Inflammatory macrophage treated with lipopolysaccharide for 4 hours (primary cell): ENCODE measurements at places on chromosomes 4 and X.

- no peak for DNase-seq
Observed at GRCh38 chr4:24179201-24179840, 289.5 kb upstream of the PPARGC1A start.

DNA sequence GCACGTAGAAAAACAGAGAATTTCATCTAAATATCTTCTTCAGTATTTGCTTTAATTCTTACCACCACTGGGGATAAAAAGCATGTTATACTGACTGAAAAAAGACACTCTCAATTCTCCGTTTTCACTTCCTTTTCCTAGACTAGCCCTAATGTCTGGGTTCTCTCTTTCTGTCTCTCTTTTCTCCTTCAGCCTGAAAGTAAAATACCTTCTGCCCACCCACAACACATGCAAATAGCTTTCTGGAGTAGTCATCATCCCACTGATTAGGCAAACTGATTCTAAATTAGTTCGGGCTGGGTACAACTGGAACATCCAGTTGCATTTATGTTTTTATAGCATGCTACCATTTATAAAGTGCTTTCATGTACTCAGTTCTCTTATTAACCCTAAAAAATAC is 142.4 kb upstream of the ANKRD50 start:
- DNase-seq, result no peak

- peak; percentile 16 for DNase-seq
Observed at GRCh38 chr4:6753103-6753560, 29.4 kb upstream of the KIAA0232 start.

- DNase-seq, result peak; percentile 70
Observed at GRCh38 chrX:12978205-12979025, 3.5 kb downstream of the TMSB4X start.

GRCh38 chr4:105208561-105208960 is 61.9 kb downstream of the TET2 start:
- DNase-seq, result no peak

DNA sequence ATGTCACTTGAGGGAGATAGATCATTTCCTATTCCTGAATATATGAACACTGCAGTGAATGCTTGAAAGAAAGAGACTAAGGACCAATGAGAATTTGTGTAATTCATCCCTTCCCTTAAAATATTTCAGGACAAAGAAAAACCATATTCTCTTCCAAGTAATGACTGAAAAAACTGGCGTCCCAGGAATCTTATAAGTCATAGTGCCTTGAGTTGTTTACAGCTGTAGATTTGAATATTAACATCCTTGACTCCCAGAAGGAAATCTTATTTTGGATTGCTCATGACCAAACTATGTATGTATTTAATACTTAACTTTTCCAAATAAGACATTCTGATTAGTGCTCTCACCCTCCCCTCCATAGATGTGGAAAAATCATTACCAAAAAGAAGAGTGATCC is 55.5 kb downstream of the CLDN22 start:
- no peak for DNase-seq

DNA sequence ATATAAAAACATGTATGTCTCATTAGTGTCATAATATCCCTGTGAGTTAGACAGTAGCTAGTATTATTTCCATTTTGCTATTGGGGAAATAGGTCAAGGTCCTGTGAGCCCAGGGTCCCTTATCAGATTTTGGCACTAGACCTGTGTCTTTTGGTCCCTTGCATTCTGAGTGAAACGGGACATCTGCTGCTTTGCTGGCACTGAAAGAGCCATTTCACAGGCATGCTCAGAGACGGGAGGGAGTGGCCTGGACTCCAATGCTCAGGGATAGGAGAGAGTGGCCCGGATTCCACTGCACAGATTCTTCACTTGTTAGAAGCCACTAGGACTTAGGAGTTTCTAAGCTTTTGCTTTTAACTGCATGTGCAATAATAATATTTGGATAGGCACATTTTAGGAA is 177.2 kb downstream of the TSPAN5 start:
- no peak for DNase-seq

DNA sequence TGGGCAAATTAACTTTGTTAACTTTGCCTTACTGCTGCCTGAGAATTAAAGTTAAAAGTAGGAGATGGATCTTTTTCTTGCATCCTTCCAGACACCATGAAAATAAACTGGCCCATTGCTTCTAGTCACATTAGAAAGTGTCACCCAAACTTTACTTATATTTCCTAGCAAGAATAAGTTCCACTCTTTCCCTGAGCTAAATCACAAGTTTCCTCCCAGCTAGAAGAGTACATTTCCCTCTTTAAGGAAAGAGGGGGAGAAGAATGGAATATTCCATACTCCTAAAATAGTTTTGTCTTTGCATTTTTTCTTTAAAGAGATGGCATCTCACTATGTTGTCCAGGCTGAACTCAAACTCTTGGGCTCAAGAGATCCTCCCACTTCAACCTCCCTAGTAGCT is 53.8 kb downstream of the TMEM150C start:
- no peak for DNase-seq

- peak; percentile 51 for DNase-seq
Observed at GRCh38 chr4:24657768-24658617, 73.6 kb upstream of the DHX15 start.

DNA sequence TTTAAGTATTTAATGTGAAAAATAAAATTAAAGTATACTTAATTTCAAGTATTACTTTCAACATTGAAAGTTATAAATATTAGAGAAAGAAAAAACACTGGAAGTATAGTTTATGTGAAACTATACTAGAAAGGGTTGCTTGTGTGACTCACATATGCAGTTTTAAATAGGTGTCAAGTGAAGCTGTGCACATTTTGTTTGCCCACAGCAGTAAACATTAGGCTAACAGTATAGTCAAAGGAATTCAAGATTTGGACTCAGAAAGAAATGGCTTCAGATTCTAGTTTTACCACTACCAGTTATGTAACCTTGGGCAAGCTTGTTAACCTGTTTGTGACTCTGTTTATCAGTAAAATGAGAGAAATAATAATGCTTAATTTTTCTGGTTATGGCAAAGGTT is 148.2 kb downstream of the FAM47B start:
- no peak for DNase-seq

DNA sequence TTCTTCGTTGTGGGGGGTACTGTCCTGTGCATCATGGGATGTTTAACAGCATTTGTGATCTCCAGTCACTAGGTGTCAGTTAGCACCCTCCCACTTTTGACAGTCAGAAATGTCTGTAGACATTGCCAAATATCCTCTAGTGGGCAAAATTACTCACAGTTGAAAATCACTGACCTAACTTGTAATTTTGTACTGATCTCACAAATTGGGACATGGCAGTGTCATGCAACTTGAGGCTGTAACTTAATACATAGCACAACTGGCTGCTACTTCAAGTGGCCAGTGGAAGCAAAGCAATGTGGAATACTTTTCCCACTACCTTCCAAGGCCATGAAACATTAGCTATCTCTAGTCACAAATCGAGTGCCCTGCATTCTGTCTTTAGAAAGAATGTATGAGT is 23.2 kb upstream of the TSPAN7 start:
- no peak for DNase-seq

DNA sequence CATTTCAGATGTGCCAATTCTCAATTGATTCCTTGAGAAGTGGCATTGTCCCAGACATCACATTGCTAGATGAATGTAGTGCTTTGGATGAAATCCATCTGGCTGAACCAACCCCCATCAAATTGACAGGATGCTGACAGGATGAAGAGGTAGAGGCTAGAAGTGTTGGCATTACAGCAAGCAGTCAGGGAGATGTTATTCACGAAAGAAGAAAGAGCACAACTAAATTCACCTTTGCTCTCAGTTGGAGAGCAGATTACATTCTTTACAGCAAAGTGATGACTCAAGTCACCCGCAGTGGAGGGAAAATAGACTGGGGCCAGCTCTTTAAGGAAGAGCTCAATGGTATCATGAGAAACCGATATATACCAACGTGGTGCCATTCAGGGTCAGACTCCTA is 259.6 kb downstream of the C4orf33 start:
- no peak for DNase-seq

GRCh38 chrX:22043872-22044271 is 11.7 kb downstream of the PHEX start:
- no peak for DNase-seq

DNA sequence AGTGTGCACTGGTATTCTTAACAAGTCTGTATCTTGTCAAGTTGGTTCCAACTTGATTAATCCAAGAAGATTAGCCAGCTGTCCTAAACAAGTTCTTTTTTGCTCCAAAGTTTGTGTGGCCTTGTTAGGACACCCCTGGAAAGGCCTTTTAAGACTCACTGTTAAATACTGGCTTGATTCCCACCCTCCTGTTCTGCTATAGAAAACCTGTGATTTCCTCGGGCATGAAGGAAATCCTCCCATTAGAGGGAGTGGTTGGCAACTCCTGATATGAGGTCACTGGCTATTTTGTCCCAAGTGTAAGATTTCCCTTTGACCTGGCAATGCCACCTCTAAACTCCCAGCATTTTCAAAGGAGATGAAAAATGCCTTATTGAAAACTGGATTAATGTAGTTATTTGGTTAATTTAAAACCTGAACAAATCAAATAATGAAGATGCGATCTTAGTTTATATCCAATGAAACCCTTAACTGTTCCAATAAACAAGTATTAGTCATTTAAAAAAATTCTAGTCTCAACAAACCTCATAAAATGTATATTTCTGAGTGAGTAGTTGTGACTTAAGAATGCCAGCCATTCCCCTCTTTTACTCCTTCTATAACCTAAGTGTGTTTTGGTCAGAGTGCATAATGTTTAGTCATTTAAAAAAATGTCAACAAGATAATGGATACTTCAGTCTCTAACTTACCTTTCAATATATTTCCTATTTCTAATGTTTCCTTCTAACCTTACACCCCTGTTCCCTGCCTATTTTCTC is 94.4 kb downstream of the NPNT start:
- DNase-seq, result no peak

- DNase-seq, result no peak
Observed at GRCh38 chrX:2314831-2315365, 185.9 kb downstream of the DHRSX start.

- peak; percentile 25 for DNase-seq
Observed at GRCh38 chr4:183658362-183659028, 490 bp downstream of the RWDD4 start.

DNA sequence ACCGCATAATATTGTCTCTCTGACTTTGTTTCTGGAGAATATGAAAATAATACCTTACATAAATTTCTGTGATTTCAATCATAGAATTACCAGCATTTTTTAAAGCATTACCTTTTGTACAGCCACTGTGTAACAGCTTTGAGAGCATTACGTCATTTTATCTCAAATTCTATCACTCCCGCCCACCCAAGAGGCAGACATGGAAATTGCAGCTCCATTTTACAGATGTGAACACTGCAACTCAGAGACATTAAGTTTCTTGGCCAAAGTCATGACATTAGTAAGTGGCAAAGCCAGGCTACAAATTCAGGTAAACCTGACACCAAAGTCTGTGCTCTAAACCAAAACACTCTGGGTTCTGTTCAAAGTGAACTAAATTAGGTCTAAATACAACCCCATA is 33.6 kb upstream of the KDR start:
- no peak for DNase-seq

DNA sequence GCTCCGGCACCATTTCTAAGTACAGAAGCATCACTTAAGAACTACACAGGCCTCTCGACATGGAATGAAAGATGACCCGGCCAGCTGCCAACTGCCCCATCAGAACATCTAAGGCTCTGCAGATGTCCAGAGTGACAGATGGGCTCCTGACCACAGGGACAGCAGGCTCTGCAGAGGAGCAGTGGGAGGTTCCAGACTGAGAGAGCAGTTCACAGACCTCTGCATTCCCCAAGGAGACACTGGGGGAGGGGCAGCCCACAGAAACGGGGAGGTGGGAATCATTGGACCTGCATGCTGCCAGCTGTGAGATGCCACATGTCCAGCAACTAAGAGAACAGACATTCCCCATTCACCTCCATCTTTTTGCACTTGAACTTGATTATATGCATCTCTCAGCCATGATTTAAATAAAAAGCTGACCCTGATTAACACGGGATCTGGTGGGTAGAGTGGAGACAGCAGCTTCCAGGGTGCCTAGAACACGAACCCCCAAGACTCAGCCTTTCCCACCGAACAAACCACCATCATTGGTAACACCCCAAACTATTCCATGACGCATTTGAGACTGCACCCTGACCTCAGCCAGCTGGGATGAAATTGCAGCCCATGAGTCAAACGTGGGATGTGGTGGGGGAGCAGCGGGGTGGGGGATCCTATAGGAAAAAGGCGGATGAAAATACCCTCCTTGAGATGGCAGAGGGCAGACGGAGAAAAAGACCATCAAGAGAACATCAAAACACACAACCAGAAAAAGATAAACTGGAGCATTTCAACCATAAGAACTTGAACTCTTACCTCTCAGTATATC is 47.2 kb downstream of the AFAP1 start:
- DNase-seq, result no peak

DNA sequence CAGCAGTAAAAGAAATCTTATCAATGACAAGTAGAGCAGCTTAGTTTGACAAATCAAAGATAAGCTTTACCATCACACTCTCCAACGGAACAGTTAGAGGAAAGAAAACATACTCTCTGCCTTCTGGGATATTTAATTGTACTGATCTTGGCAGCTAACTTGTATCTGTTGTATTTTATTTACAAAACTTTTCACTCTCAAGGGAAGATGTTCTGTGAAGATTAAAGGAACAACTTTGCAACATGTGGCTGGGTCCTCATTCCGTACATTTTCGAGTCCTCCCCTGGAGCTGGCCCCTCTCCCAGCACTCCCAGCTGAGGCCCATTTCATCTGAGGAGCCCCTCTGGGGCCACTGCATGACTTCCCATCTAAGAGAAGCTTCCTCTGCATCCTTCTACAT is 74.4 kb downstream of the RPS3A start:
- DNase-seq, result no peak

GRCh38 chr4:108881986-108882385 is 119.1 kb upstream of the ETNPPL start:
- DNase-seq, result no peak

DNA sequence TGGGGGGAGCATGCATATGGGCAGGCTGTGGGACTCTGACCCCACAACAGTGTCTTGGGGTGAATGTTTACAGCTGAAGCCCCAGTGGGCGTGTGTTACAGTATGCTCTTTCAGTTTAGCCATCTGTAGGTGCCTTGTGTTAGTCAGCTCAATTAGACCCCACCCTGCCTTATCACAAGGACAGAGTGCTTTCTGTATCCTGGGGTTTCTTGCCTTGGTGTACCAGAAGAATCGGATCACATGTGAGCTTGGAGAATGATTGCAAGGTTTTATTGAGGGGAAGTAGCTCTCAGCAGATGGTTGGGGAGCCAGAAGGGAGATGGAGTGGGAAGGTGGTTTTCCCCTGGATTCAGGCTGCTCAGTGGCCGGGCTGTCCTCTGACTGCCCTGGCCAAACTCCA is 27.3 kb downstream of the SH3BGRL start:
- no peak for DNase-seq

GRCh38 chr4:121034017-121034416 is 38.3 kb downstream of the NDNF start:
- no peak for DNase-seq

GRCh38 chr4:24877868-24878635 is 34.8 kb downstream of the CCDC149 start:
- no peak for DNase-seq

GRCh38 chrX:41837270-41837944 is 85.9 kb downstream of the CASK start:
- no peak for DNase-seq
